Muscle of leg (tissue), 16 donors: ENCODE measurements at places on chromosomes 4 and X. TPM values are rescaled to one million over a fixed set of nuclear protein-coding genes. Genes with fewer than 3 reads are reported as not detected.
A peak's percentile ranks its signal among the peaks of the same experiment; 100 is the strongest.

ERAS gene
- not detected for polyA plus RNA-seq

MSANTD1 gene
- 0.88 TPM for polyA plus RNA-seq

DNA sequence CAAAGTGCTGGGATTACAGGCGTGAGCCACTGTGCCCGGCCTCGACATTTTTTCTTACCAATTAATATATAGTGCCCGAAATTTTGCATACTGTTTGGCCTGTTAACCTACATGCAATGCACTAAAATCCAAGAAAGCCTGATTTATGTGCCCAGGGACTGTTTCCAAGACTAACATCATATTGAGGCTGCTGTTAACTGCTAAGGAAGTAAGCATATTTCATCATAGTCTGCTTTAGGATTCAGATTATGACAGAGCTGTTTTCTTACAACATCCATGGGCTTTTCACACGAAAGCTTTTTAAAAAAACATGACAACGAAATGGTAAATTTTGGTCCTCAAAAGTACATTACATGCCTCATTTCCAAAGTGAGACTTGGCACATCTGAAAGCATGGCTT lies 84.4 kb downstream of the STOX2 start:
- DNase-seq, result peak; percentile 49

DNA sequence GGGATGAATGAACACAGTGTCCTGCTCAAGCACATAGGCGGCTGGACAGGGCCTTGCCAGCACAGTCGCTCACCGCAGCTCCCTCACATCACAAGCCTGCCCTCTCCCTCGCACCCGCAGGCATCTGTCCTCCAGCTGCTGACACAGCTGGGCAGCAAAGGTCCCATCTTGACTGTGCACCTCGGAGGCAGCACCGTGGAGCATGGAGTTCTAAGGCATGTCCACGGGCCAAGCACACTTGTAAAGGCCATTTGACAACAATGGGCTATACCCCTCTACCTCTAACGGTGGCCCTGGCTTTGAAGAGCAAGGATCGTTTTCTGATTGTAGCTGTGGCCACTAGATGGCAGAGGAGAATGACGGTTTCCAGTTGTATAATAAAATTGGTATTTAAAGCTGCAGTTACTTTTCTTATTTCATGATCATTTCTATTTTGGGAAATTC lies 53.8 kb downstream of the APLN start:
- DNase-seq, result peak; percentile 45

GRCh38 chr4:148740701-148741100 lies 298.5 kb upstream of the NR3C2 start:
- DNase-seq, result no peak
